ENCODE measurements at places on chromosomes 11 and 22.

DNA sequence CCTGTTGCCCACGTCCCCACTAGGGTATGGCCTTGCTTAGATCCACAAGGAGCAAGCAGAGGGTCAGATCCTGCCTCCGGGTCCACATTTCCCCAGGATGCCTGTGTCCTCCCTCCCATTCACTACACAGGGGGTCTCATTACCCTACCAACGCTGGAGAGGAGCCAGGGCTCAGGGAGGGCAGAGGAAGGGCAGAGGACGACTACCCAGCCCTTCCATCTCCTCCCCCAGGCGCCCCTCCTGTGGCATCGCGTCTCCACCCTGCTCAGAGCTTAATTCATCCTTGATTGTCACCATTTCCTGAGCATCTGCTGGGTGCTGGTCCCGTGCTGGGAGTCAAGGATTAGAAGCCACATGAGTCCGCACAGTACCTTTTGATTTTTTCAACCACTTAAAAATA, 5.0 kb downstream of the NFAM1 start:
- no peak for DNase-seq

DNA sequence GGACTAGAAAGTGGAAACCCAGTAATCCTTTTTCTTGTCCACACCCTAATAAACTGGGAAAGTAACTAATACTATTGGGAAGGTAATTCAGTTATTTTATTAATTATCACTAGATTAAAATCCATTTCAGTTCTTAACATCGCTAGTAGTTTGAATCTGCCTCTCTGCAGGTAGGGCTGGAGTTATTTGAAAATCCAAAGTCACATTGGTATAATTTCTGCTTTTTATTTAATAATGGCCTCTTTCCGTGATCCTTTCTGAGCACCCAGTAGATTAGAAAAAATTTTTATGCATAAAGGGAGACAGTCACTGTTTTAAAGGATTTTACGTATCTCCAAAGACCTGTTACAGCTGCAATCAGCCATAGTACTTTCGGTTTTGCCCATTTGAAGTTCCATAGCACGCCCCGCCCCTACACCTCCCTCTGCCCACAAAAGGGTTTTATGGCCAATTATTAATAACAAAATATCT, 605 bp upstream of the COPB1 start:
- DNase-seq, result peak; percentile 76

- no peak for DNase-seq
These were observed 40.9 kb upstream of the BLID start for GRCh38 chr11:122156940-122157382.

DNA sequence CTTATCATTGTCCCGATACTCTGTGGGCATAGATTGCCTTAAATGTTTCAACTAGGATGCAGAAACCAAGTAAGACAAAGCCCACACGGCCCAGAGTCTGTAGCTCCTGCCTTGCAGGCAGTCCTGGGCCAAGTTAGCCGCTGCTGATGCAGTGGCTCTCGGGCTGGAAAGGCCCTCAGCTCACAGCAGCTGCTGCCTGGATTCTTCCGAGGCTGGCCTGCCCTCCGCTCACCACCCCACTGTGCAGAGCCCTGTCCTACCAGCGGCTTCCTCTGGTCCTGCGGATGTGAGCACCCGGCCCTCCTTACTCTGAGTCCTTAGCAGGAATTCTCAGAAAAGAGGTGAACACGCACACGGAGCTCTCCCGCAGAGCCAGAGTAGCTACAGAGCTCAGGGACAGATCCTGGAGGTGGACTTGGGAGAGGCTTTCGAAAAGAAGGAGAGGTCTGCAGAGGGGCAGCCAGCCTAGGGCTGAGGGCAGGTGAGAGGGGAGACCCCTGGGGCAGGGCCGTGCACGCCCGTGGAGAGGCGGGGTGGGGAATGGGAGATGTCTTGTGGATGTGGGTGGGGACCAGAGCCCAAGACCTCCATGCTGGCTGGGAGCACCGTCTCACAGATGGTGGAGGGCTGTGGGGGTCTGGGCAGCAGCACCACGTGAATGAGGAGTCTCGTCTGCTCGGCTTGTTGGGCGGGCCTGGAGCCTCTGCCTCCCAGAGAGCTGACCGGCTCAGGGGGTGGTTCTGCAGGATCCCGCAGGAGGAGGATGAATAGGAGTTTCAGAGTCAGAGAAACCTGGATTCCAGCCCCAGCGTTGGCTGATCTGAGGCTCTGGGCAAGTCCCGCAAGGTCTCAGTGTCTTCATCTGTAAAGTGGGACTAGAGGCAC, 117.4 kb upstream of the B3GAT1 start:
- DNase-seq, result no peak

DNA sequence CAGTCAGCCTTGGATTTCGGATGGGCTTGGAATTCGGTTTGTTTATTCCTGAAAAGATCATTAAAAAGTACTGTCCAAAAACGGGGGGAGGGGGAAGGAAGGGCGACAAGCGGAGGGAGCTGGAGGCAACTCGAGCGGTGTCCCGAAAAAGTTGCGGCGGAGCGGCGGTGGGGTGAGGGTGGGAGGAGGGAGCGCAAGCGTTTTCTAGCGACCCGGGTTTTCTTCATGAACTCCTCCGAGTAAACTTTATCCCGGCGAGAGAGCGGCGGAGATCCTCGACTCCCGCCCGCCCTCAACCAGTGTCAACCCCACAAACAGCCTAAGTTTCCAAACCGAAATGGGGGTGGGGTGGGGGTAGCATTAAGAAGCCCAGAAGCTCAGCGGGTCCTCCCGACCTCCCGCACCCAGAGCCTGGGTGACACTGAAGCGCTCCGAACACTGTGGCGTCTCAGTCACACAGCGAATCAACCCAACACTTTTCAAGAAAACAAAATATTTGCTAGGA, 133.0 kb upstream of the C11orf58 start:
- no peak for DNase-seq

DNA sequence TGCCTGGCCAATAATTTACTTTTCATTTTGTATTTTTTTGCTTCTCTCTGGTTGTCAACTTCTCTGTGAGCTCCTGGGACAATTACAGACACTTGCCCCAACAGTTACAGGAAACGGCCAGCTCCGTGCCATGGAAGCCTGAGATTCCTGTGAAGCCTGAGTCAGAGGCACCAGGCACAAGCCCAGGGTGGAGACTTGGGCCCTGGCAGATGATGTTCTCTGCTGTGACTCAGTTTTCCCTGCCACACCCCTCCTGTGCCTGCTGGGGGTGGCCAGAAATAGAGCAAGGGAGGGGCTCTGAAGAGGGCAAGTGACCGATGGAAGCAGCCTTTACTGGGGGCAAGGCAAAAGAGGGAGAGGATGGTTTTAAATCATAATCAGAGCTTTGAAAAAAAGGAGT, 4.9 kb downstream of the ATP5MGL start:
- DNase-seq, result no peak

DNA sequence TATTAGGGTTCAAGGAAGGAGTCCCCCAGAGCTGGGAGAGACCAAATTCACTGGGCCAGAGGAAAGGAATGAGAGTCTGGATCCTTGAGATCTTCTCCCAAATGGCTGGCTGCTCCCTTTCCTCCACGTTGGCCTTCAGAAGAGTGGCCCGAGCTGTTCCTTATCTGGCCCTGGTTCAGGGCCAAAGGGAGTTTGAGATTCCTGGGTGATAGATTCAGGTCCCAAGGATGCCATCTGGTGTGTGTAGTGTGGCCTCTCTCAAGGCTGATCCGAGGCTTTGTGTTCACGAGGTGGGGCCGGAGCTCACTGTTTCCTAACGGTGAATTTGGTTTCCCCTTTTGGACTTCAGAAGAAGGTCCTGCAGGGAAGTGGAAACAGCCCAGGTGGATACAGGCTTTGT, 17.4 kb upstream of the ABCC8 start:
- no peak for DNase-seq

DNA sequence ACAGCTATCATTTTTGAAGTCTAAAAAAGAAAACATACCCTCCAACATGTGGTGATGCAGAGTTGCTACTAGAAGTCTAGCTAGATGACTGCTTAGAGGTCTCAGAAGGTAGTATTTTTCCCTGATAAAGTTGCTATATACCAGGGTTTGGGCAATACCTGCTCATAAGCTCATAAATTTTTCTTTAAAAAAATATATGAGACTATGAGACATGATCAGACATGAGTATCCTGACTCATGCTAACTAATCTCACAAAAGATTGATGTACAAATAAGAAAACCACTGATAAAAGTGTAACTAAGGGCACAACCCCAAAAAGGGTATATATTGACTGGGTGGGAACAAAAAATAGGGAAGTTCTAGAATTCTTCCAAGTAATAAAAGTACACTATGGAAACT, 740.9 kb downstream of the METTL15 start:
- no peak for DNase-seq

GRCh38 chr22:38631724-38632123, 24.5 kb downstream of the FAM227A start:
- no peak for DNase-seq

GRCh38 chr11:79438631-79439409, 2.0 kb downstream of the TENM4 start:
- DNase-seq, result no peak

- DNase-seq, result no peak
These were observed 35.5 kb upstream of the SPON1 start for GRCh38 chr11:13926981-13927380.

- no peak for DNase-seq
These were observed 61.6 kb downstream of the METTL15 start for GRCh38 chr11:28169816-28170215.

DNA sequence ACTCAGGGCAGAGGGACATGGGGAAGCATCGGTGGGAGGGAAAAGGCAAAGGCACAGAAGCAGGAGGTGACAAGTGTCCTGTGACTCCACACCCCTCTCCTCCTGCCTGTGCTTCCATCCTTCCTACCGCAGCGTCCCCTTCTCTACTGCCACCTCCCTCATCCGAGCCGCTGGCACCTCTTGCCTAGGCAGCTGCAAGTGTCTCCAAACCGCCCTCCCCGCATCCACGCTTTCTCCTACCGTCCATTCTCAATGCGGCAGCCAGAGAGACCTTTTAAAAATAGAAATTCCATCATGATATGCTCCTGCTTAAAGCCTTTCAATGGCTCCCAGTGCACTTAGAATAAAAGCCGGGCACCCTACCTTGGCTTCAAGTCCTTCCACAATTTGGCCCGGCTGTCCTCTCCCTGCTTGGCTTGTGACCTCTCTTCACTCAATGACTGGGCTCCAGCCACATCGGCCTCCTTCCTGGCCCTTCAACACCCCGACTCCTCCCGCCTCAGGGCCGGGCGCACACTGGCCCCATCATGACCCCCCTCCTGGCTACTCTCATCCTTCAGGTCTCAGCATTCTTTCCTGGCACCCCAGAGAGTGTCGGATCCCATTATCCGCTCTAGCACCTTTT, 16.5 kb downstream of the LRRC10B start:
- DNase-seq, result no peak

- peak; percentile 66 for DNase-seq
These were observed 2.1 kb downstream of the MED15 start for GRCh38 chr22:20509344-20510047.

DNA sequence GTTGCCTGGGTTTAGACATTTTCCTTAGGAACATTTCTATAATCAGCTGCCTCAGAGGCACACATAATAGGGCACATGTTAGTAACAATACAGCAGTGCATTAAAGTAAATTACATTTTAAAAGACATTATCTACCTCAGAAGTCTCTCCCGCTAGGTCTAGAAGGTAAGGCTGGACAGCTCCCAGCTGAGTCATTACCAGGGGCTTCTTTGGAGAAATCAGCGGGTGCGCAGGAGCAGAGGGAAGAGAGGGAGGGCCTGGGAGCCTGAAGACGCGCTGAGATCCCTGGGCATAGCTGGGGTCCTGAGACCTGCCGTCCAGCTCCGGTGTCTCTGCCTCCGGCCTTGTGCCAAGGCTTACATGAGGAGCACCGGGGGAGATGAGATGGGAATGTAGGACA, 67.7 kb downstream of the TMPRSS5 start:
- DNase-seq, result no peak

GRCh38 chr11:28077521-28077920, 30.4 kb downstream of the KIF18A start:
- DNase-seq, result no peak

- DNase-seq, result no peak
These were observed 78.1 kb upstream of the ALKBH3 start for GRCh38 chr11:43802509-43802908.

GRCh38 chr11:74123008-74123448, 47.8 kb downstream of the C2CD3 start:
- no peak for DNase-seq

DNA sequence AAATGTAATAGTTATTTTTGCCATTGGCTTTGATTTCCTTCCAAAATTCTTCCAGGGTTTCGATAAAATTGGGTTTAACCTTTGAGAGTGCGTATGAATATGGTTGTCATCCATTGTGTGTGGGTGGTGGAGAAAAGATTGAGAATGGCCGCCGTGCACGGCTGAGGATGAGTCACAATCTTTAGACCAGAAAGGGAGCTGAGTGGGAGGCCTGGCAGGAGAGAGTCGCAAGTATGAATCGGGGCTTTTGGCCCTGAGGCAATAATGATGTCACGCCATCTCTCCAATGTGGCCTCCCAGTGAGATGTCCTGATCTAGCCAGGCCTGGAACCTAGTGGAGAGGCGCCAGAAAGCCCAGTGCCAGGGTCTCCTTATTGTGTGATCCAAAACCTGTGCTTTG, 33.1 kb upstream of the SMPD1 start:
- DNase-seq, result no peak

DNA sequence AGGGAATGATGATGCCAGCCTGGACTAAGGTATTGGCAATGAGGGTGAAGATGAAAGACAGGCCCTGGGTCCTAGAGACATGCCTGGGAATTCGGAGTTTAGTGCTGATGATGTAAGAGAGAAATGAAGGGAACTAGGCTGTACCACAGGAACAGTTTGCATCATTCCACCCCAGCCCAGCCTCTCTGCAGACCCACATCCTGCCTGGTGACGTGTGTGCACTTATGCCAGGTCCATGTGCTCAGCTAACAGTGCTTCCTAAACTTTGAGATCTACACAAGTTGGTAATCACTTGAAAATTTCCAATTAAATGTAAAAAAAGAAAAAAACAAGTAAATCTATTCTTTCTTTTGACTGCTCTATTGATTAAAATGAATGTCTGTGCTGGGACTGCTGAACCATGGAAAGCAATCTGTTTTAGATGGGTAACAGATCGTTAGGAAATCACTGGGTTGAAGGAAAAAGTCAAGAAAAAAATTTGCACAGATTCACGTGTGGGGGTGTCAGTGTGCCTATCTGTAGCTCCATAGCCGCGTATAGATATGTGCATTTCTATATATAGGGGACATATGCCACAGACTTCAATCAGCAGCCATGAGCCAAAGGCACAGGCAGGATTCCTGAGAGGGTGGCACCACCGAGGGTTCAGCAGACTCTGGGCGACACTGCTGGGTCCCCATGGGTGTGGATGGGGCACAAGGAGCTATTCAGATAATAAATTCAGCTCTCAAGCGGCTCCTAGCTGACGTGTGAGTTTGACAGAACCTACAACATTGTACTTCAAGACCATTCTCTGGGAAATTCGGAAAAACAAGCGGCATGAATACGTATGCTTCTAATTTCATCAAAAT, 131.1 kb upstream of the OPCML start:
- DNase-seq, result no peak

- no peak for DNase-seq
These were observed 38.4 kb upstream of the RTL6 start for GRCh38 chr22:44536411-44536810.

- peak; percentile 81 for DNase-seq
These were observed 8.9 kb upstream of the NLRP6 start for GRCh38 chr11:269146-269890.
